ENCODE measurements at places on chromosomes 6 and 20.

DNA sequence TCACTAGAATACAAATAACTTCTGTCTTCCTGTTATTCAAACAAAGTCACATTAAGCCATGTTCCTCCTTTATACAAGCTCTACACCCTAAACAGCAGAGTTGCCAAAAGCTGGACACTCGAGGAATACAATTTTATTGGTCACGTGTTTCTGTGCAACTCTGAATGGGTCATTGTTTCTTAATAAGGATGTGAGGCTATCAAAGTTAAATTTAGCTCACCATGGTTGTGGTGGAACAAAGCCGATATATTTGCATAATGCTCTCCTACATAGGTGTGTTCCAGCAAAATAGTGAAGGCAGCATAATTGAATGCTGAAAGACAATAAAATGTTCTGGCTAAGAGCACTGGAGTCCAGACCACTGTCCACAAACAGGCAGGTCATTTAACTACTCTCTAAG lies 36.9 kb upstream of the CD2AP start:
- DNase-seq = no peak

DNA sequence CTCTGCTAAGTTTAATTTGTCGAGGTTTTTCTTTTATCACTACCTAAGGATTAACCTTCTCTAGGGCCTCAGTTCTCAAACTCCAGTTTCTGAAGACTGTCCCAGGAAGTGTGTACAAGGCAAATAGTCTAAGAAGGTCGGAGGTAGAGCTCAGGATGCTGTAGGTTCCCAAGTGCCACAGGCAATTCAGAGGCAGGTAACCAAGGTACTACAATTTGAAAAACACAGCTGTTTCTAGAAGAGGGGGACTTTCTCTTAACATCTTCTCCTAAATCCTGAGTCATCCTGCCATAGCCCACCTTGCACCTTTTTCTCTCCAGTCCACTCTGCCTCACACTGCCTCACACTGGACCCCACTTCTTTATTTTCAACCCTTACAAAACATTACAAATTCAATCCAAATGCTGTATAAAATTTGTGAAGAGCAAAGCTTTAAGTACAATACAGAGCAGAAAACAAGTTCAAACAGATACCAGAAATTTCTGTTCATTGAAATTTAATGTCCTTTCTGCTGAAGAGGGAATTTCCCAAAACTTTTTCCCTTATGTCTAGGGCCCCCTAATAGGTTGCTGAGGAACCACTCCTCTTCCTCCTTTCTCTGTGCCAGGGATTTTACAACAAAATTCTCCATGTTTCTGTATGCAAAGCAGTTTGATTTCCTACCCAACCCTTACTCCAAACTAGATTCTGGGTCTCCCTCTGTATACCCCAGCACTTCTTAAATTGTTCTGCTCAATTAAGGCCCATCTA lies 43.0 kb downstream of the FRK start:
- no peak for DNase-seq

DNA sequence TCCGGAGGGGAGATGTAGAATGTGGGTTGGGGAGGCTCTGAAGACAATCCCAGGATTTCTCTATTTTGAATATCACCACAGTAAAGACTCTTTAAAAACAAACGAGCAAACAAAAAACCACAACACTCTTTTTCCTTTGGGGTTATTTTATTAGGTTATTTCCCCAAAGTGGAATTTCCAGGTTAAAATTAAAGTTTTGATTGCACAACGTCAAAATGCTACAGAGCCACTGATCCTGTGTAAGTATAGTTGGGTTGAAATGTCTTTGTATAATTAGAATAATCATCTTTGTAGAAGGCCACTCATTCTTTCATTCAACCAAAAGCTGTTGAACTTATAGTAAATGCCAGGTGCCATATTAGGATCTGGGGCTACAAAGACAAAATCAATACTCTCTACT lies 19.6 kb upstream of the PIM1 start:
- DNase-seq = no peak

DNA sequence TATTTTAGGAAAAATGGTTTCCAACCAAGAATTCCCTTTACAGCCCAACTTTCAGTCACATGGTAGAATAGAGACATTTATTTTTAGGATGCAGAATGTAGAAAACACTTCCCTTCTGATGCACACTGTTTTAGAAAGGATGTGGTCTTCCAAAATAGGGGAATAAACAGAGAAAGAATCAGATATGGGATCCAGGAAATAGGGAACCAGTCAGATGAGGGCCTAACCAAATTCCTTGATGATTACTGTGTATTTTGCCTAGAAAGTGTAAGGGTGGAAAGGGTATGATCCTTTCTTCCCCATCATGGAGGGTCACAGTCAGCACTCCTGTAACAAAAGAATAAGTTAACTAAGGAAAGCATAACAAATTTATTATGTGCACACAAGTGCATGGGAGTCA lies 27.4 kb downstream of the SLX4IP start:
- no peak for DNase-seq

DNA sequence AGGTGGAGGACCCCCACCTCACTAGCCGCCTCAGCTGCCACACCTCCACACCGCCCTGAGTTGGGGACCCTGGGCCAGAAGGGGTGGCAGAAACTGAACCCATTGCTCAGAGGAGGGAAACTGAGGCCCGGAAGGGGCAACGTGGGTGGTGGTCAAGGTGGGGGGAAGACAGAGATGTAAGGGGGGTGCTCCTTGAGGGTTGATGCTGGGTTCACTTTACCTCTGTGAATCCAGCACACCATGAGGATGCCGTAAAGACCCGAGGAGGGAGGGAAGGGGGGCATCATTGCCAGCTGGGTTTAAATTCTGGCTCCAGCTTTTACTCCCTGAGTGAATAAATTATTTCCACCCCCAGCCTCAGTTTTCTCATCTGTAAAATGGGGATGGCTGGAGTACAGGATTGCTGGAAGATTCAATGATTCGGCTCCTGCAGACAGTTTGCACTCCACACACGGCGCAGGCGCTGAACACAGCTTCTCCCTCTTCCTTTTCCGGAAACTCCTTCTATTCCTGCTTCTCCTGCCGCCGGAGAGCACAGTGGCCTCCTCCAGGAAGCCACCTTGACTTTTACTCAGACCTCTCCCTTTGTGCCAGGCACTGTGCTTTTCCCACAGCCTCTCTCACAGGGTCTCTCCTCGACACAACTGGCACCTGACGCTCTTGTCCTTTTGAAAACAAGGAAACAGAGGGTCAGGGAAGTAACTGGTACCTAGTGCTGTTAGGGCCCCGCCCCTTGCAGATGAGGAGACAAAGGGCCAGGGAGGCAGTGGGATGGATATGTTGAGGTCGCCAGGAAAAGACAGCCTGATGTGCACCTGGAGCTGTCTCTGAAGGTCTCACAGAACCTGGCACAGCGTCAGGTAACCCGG lies 59.4 kb downstream of the UBE2V1 start:
- no peak for DNase-seq

DNA sequence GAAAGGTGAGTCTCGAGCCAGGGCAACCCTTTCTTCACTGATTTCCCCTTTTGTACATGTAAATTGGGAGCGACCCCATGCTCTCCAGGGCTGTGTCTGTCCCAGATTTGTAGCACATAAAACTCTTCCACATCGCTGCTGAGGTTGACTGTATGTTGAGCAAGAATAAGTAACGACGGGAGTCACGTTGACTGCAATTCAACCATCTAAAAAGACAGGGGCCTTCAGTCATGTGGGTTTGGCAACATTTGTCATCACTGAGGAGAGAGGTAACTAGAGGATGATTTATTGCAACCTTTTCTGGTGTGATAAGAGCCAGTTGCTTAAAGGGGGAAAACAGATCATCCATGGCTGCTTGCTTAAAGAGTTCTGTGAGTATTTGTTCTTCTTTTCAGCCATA lies 159.4 kb upstream of the SULF2 start:
- DNase-seq = no peak

DNA sequence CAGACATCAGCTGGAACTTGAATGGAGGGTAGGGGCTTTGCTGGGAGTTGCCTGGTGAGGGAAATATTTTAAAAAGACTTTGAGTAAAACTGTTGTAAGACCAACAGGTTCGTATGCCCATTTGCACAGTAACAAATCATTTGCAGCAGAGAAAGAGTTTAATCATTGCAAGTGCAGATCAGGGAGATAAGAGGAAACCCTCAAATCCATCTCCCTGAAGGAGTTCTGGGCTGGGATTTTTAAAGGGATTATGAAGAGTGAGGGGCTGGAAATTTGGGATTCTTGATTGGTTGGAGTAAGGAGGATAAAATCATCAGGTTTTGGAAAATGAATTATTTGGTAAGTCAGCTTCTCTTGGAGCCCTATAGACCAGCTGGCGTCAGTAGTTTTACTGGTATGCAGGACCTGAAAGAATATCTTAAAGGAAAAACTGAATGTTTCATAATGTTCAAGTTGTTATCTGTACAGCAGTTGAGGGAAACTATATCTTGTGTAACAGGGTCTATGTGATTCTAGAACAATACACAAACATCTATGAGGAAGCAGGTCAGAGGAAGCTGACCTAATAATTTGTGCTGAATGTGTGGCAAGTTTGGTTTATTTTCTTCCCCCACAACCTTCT lies 295.5 kb downstream of the PLCB1 start:
- no peak for DNase-seq

GRCh38 chr6:137119196-137120104 lies 54.0 kb downstream of the IL22RA2 start:
- DNase-seq = no peak

DNA sequence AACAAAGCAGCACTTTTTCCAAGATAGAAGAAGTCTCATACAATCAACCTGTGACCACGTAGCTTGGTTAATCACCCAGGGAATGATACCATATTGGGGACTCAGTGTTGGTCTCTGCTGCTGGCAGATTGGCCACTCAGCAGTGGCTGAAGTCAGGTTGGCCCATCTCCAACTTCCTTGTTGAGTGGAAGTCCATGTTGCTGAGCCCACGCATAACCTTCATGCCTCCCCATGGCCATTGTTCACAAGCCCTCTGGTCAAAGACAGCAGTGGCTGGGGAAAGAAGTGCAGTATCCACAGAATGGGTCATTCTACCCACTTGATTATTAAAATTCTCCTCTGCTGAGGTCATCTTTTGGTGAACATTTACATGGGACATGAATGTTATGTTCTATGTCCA lies 38.5 kb downstream of the PKIB start:
- no peak for DNase-seq

- peak; percentile 71 for DNase-seq
Observed at GRCh38 chr20:29079769-29080690, 2177.4 kb upstream of the DEFB115 start.

DNA sequence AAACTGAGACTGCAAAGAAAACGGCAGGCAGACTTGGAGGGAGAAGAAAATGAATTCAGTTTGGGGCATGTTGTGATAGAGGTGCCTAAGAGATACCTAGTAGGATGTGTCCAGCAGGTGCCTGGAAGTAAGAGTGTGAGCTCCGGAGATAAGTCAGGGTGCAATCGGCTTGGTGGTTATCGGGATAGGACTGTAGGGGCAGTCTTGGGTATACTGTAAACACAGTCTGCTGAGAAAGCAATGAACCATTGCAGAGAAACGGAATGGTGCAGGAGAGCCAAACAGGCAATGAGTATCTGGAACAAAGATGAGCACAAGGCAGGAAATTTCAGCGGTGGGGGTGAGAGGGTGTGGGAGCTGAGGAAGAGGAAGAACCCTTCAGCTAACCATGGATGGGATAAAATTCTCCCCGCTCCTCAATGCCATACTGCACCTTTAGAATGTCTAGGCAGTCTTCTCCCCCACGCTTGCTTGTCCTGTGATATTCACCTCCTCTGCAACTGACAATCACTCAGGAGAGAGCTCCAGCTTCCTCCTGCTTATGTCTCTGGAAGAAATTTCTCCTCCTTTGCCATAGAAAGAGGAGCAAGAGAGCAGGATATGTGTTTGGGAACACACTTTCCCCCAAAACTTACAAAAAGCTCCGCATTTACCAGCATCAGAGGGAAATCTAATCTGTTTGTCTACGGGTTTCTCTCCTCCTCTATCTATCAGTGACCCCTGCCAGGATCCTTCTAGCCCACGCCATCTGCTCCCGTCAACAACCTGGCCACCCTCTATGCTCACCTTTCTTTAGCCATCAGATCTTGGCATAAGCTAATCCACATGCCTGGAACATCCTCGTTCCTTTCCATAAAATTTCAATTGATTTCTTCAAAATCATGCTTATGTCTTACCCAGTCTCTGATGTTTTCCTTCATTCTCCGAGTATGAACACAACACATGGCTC lies 381.7 kb upstream of the JARID2 start:
- no peak for DNase-seq

DNA sequence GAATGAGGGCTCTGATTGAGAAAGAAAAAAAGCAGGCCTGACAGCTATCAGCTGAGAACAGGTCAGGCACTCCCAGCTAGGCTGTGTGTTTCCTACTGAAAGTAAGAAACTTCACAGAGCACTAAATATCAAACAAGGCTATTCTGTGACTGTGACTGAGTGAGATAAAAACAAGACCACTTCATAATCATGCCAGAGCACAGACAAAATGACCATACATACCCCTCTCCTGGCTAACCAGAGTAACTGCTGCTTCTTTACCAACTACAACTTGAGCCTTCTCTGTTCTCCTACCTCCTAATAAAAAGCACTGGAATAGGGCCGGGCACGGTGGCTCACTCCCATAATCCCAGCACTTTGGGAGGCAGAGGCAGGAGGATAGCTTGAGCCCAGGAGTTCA lies 6.8 kb upstream of the BTN1A1 start:
- no peak for DNase-seq

- no peak for DNase-seq
Observed at GRCh38 chr6:32666420-32667300, at the start of gene HLA-DQB1. Gene HLA-DQB1, minus strand, starts transcription at chr6:32666657. Its CDS starts 50 bp downstream, at chr6:32666607.

DNA sequence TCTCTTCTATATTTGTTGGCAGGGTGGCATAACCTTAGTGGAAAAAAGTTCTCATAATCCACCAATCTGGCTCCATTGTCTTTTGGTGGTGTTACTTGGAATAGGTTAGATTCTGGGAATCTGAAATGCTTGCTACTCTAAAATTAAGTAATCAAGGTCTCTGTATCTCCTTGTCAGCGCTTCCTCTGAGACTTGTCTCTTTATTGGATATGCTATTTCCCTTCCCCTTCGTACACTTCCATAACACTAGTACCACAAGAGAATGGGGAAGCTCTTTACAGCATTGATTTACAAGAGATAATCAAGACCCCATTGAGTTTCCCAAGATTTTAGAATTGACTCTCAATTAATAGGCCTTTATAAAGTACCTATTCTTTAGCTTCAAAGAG lies 280.2 kb downstream of the ADGB start:
- no peak for DNase-seq

DNA sequence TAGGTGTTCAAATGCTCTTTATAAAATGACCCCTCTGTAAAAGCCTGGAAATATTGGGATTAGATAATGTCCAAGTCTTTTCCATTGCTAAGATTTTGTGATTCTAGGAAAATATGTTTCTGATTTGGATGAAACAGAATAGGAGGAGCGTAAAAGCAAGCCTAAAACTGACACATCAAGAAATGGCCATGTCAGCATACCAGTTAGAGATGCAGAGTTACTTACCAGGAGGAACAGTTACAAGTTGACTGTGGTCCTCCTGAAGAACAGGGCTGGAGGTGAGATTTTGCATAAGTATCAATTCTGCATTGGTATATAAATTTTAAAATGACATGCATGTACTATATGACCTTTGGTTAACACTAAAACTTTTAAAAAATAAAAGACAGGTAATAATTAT lies 35.3 kb downstream of the EYA2 start:
- DNase-seq = no peak

Measured in RCC 7860 (cell line).